CD4-positive, alpha-beta T cell treated with Interleukin-12 subunit alpha and Interleukin-12 subunit beta, for 1 hour (primary cell): ENCODE measurements at places on chromosomes 1 and 21.
A peak's percentile ranks its signal among the peaks of the same experiment; 100 is the strongest.

GRCh38 chr1:151054971-151055547, 4.4 kb downstream of the CDC42SE1 start:
- no peak for DNase-seq

GRCh38 chr1:161182214-161182613, 4.9 kb upstream of the B4GALT3 start:
- DNase-seq = peak; percentile 80

GRCh38 chr1:161046605-161047228, 940 bp upstream of the USF1 start:
- DNase-seq = peak; percentile 34

- no peak for DNase-seq
These were observed 58.8 kb upstream of the SPATA6 start for GRCh38 chr1:48530727-48531351.

- no peak for DNase-seq
These were observed 31.7 kb downstream of the DSTYK start for GRCh38 chr1:205179842-205180241.

- no peak for DNase-seq
These were observed 15.5 kb downstream of the DPYD start for GRCh38 chr1:97905141-97905940.

DNA sequence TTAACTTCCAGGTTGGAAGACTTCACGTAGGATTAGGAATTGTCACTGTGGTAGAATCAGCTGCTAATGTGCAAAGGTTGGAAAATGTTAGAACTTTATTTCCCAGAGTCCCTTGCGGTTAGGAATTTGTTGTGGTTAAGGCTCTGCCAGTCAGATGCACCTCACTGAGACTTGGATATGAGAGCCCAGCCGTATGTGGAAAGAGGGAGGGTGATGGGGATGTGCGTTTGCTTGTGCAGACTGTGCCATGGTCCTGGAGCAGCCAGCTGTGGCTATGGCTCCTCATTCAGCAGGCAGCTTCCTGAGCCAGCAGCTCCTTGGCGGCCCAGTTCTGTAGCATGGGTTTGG, 12.5 kb downstream of the S100A10 start:
- DNase-seq = no peak

DNA sequence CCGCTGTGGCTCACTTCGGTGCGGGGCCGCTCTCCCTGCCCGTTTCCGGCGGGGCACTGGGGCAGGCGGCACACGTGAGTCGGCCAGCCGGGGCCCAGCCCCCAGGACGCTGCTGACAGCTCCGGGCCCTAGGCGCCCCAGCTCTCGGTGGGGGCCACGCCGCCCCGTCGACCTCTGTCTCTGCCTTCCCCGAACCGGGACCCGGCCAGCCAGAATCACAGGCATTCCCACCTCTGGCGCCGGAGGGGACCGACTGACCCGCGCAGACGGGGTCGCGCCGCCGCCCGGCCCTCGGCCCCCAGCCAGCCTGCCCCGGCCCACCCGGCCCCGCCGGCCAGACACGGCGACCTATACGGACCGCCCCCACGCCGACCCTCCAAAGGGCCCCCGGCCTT, 755 bp downstream of the SCMH1 start:
- peak; percentile 50 for DNase-seq

DNA sequence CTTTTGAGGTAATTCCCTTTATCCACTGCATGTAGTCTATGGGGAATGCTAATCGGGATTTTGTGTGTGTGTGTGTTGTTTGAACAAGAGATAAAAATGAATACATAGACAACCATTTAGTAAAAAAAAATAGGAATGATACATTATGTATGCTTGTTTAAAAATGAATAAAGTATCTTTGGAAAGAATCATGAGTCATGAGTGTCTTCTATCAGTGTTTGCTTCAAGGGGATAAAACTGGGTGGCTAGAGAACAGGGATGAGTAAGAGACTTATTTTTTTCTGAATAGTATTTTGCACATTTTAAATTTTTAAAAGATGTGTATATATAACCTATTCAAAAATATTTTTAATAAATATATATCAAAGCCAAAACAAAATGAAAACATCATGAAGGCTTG, 839.4 kb upstream of the ADGRL4 start:
- no peak for DNase-seq

DNA sequence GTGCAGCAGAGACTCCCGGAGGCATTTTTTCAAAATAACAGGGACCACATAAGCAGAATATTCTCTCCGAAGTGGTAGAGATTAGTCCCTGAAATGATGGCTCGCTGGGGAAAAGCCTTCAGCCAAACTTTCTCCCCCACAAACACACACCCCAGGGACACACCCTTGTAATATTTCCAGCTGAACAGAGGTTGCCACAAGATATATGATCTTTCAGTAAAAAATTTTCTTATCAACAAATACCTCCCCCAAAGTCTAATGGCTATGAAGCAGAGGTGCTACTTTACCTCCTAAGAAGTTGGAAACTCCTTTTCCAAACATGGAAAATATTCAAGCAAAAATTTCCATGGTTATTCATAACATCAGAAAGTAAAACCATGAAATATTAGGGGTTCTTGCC, 190.2 kb upstream of the PALMD start:
- no peak for DNase-seq
